ENCODE measurements at places on chromosomes 2 and 18.

DNA sequence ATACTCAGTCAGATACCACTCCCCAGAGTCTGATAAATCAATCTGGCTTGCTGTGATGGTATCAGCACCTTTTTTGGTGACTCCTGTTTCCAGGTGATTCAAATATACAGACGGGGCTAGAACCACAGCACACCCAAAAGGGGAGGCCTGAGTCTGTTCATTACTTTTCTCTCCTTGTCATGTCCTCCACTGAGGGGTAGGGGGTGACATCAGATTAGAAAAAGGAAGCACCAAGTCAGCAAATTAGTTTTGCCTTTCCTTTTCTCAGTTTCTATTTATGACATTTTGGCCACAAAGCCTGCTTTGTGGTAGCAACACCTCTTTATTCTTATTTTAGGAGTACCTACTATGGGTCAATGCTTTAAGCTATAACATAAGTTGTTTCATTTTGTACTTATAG, 127.4 kb downstream of the CCDC102B start:
- no peak for DNase-seq

GRCh38 chr2:48619526-48619925, 1.9 kb downstream of the GTF2A1L start:
- no peak for DNase-seq

DNA sequence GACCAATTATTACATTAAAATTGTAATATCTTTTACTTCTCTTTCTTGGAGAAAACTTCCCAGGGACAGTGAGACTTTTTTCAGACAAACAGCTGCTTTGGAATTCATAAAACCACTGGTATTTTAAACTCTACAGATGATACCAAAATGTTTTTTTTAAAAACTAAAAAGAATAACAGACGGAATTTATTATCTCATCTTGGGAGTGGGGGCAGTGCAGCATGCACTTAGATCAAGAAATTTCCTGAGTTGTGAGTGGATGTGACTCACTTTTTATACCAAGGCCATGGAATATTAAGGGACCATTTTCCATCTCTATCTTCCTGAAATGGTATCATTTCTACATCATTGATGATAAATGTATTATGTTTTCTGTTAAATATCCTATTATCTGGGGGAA, 422.8 kb upstream of the HNRNPA3 start:
- DNase-seq: no peak

DNA sequence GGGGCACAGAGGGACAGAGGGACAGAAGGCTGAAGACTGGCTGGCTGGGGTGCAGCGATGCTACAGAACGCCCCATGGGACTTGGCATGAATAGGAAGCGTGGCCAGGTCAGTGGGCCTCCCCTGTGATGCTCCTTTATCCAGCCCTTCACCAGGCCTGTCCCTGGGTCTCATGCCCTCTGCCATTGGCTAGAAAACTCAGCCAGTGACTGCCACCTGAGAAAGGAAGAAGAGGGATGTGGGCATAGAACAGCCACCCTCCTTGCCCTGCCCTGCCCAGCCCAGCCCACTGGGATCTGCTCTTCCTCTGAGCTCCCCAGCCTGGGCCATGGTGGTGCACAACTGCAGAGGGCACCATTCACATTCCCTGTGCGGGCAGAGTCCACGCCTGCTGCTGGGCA, 10.5 kb upstream of the LAPTM4A start:
- no peak for DNase-seq

DNA sequence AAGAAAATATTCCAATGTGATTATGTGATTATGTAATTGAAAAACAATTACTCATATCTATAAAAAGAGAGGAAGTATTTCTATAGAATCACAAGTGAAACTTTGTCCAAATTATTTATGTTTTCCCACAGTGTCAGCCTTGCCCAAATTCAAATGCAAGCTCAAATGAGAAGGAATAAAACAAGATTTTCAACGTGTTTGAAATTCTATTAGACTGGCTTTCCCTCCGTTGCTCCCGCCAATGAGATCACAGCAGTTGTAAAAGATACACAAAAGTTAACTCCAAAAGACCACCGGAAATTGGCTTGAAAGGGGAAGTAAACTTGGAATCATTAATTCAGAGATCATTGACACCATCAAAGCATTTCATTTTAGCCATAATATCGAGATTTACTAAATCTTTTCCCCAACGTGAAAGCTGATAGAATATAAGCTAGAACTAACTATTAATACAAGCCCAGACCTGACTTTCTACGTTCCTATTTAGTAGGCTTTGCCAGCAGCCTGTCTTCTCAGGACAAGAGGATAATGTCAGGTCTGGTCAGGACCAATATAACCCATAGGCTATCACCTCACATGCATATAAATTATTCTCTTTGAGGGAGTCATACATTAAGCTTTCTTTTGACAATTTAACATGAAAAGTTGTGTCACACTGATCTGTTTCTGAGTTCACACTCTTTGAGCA, 222.6 kb upstream of the CHAC2 start:
- no peak for DNase-seq

- DNase-seq: no peak
These were observed 82.8 kb upstream of the L3MBTL4 start for GRCh38 chr18:6497543-6497942.

- no peak for DNase-seq
These were observed 7.8 kb downstream of the INO80C start for GRCh38 chr18:35489913-35490490.

DNA sequence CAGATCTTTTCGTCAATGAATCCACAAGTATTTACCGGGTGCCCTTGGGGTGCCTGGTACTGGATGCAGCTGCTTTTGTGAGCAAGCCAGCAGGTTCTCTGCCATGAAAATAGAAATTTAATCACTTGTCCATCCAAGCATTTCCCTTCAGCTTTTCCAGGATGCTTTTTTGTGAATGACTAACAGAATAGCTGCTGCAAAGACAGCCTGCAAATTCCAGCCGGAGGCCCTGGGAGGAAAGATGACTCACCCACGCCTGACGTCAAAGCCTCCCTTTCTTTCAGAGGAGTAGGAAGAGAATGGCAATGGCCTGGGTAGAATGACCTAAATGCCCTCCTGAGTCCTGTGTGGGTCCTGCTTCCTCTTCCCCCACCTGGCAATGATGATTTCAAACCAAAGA, 111.9 kb downstream of the AP1S3 start:
- peak; percentile 98 for DNase-seq

- peak; percentile 94 for DNase-seq
These were observed 920 bp downstream of the GULP1 start for GRCh38 chr2:188292348-188293239.

DNA sequence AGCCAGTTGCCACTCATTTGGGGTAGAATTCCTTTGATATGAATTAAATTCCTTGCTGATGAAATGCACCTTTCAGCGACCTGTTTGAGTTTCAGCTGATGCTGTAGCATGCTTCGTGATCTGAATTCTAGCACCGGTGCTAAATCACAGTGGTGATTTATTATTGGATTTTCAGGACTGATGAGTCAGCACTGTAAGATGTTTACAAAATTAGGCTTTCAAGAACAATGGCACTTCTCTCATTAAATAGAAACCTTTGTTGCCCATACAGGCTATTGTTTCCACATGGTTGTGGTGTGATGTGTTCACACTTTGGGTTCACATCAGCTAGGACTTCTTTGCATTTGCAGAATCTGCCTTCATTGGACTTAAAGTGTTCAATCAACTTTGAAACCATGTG, 687.7 kb downstream of the ARHGAP15 start:
- no peak for DNase-seq

DNA sequence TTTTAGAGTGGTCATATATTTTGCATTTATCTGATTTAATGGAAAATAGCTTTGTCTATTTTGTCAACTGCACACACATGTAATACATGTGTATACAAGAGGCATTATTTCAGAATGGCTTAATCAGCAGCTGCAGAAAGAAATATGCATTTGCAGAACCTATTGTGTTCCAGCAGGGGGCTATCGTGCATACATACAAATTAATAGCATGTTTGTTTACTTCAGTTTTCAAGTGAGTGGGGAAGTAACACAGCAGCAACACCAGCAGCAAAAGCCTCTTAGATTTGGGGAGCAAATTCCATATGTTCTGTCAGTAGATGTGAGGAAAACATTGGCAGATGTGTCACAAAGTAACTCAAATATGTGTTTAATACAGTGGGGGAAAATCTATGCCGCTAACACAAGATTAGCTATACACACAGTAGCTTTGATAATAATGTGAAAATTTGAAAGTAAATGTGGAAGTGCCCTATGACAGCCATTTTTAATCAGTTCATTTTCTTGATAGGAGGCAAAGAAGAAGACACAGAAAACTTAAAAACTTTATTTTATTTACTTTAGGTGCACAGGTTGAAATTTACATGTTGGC, 218.1 kb downstream of the WDR7 start:
- DNase-seq: no peak

DNA sequence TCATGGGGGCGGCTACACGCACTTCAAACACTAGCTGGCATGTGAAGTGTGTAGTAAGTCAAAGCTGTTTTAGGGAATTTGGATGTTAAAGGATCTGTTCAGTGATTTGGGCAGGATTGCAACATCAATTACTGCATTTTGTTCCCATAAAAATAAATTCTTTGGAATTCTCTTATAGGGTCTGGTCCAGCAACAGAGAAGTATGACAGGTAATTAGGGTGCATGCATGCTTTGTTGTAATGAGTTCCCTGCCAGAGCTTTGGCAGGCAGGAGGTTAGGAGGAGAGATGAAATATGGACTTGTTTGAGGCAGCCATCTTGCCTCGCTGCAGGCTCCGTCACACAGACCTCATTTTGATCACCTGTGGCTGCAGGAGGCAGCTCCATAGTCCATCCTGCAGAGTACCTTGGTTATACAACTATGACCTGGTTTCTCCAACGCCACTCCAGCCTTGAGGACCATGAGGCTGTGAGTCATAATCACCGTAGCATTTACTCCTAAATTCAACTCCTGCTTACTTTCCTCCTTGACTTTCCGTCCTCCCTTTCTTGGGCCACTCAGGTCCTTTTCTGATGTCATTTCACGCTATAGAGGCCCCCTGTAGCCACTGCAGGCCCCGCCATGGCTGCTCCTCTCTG, 26.5 kb upstream of the EML4 start:
- DNase-seq: no peak

DNA sequence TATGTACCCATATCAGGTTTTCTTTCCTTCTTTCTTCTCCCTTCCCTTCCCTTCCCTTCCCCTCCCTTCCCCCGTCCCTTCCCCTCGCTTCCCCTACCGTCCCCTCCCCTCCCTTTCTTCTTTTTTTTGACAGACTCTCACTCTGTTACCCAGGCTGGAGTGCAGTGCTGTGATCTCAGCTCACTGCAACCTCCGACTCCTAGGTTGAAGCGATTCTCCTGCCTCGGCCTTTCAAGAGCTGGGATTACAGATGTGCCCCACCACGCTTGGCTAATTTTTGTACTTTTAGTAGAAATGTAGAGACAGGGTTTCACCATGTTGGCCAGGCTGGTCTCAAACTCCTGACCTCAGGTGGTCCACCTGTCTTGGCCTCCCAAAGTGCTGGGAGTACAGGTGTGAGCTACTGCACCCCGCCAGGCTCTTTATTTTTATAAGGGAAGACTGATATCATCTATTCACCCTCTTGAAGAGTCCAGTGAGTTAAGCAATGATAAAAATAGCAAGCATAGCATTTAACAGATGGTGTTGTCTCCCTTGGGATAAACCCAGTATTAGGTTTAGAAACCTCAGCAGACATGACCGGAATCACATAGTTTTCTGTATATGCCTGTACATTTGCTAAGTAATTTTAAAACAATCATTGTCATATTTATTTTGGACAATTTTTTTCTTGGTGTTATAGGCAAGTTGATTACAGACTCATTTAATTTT, 888.4 kb downstream of the TRIB2 start:
- no peak for DNase-seq

DNA sequence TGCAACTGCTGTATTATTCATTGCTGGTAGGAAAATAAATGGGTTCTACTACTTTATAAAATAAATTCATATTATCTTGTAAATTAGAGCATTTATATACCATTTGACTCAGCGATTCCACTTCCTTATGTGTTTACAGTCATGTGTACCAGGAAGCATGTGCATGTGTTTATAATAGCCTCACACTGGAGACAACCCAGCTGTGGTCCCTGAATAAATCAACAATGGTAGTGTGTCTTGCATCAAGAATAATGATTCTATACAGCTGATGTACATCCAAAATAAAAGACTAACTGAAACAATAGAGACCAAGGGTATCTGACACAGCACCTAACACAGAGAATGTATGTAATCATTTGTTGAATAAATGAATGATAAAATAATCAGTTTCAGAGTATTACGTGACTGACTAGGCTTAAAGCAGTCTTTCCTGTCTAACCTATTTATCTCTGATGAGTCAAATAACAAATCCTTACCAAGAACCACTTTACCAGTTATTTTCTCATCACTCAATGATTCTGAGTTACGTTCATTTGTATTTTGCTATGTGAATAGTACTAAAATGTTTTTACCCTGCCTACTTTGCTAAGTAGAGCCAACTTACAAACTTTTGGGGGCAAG, 216.8 kb downstream of the UBE2E3 start:
- no peak for DNase-seq

DNA sequence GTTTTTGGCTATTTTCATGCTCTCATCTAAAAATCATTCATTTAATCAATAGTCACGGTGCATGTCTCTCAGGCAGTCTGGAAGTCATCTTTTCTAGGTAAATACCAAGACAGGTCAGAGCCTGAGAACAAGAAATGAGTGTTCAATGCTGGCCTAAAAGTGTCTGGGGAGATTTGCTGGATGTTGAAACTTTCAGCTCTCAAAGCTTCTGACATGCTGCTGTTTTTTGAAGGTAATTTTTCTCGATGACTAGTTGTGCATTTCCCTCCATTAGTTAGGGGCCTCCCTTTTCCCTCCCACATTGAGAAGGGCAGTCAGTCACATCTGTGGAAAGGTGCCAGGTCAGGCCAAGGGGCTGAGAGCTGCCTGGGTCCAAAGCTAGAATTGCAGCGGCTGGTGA, 115.6 kb downstream of the LPIN1 start:
- peak; percentile 25 for DNase-seq

DNA sequence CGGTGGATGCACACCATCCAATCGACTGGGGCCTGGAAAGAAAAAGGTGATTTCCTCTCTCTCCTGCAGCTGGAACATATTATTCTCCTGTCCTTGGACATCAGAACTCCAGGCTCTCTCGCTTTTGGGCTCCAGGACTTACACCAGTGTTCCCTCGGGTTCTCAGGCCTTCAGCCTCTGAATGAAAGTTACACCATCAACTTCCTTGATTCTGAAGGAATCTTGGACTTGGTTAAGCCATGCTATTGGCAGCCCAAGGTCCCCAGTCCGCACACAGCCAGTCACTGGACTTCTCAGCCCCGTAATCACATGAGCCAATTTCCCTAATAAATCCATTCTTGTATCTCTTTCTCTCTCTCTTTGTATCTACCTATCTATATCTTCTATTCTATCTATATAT, 418.9 kb downstream of the IRS1 start:
- DNase-seq: no peak

- peak; percentile 60 for DNase-seq
These were observed 81.0 kb upstream of the RBMS1 start for GRCh38 chr2:160574468-160575140.

DNA sequence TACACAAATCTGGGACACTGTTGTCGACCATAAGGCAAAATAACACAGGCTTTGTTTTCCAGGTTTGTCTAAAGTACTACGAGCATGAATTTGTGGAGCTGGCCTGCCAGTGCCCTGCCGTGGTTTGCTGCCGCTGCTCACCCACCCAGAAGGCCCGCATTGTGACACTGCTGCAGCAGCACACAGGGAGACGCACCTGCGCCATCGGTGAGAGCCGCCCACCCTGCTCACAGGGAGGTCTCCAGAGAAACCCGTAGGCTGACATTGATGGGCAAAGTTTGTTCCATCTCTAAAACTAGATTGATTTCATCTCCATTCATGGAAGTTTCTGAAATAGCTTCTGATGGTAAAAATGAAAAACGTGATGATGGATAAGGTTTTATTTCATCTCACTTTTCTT, 50.4 kb upstream of the NFATC1 start:
- DNase-seq: peak; percentile 19

- DNase-seq: no peak
These were observed 32.4 kb downstream of the SMAD2 start for GRCh38 chr18:47898055-47898454.

Data from islet precursor cell (in vitro differentiated cells).